ENCODE measurements at places on chromosomes 7 and 10.

- no peak for DNase-seq
Measured at GRCh38 chr10:79316671-79317431, 30.4 kb upstream of the PPIF start.

- no peak for DNase-seq
Measured at GRCh38 chr7:137302081-137302480, 41.5 kb downstream of the PTN start.

DNA sequence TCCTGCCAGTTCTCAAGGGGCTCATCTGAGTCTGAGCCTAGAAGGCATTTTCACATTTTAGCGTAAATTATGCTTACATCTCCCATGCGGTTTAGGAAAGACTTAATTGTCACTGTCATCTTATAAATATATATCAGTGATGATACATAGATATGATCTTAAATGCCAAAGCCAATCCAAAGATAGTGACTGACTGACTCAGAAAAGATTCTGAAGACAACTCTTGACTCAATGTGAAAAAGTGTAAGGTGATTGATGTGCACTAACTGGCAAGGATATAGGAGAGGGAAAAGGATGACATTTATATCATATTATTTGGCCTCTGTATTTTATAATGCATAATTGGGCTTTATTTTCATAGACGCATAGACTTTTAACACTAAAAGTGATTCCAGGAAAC is 84.9 kb upstream of the LRRN3 start:
- no peak for DNase-seq

DNA sequence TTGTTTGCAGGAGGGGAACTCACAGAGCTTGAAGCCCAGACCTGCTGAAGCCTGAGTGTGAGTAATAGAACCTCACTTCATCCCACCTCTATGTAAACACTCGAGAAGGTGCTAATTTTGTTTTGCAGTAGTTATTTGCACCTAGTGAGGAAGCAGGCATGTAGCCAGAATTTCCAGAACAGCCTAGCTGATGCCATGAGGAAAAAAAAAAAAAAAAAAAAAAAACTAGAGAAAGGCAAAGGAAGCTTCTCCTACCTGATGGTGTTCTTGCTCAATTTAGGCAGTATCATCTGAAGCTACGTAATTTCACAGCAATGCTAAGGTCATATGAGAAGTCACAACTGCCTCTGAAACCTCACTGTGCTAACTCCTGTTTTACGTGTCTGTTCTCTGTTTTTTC is 13.6 kb upstream of the GPR37 start:
- DNase-seq = peak; percentile 89

GRCh38 chr7:91618776-91619765 is 261.4 kb downstream of the MTERF1 start:
- no peak for DNase-seq

DNA sequence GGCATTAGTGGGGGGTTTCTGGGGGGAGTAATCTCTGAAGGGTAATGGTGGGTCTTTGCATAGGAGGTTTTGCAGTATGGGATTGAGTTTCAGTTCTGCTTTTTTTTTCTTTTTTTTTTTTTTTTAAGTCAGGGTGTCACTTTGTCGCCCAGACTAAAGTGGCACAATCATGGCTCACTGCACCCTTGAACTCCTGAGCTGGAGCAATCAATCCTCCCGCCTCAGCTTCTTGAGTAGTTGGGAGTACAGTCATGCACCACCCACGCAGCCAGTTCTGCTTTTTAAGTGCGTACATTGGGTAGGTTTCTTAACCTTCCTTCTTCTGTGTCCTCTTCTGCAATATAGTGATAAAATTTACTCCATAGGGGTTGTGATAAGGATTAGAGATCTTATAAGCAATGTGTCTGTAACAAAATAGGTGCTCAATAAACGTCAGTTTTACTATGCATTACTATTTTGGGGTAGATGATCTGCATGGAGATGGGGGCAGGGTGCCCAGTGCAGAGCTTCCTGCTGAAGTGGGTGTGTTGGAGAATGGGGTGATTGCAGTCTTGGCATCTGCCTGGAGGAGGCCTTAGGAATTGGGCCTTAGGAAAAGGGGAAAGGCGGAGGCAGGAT is 9.6 kb downstream of the KAZALD1 start:
- no peak for DNase-seq

DNA sequence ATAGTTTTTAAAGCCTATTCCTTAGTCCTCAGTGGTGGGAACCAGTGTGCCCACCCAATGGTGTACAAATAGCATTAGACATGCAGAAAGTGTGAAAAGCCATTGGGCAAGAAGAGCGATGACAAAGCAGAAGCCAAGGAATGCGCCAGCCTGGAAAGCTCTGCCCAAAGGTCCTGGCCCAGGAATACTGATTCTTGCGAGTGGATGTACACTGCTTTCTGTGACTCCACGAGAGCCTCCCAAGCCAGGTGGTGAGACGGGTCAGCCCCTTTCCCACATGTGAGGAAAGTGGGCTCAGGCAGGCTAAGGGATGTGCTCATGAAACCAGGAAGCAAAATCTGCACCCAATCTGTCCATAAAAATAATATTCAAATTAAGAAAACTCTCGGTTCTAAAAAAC is 106.6 kb downstream of the ADCY1 start:
- no peak for DNase-seq

GRCh38 chr10:93160829-93161228 is 87.1 kb downstream of the CYP26A1 start:
- DNase-seq = no peak

DNA sequence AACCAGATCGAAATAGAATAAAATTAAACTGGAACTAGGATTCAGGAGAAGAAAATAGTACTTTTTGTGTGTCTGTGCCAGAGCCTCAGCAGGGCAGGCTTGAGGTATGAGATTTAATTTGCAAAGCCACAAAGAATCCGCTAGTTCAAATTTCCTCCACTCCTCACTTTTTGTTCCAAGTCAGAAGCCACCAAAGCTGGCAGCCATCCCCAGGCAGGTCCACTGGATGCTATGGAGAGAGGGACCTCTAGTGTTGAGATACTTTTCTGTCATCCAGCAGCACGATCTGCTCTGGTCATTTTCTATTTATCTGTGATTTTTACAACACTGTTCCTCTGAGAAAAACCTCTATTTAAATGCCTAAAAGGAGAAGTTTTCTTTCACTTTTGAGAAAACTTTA is 147.9 kb upstream of the FRMD4A start:
- peak; percentile 14 for DNase-seq

Measured in NCI-H1105 (cell line).